HepG2 (cell line): ENCODE measurements at places on chromosomes 16 and 17. TPM values are rescaled to one million over a fixed set of nuclear protein-coding genes. Genes with fewer than 3 reads are reported as not detected.

- no peak overlapping the region for H3K27ac ChIP-seq
- peaks cover 25% of the 10 kb centered on the region for H3K4me1 ChIP-seq
- H3K27me3 ChIP-seq, result no peaks in the 10 kb centered on the region
Measured at GRCh38 chr16:30846649-30847402, 47.1 kb downstream of the BCL7C start.

- no peak for DNase-seq
- no peak overlapping the region; the same call in 1 of the 2 replicates for H3K4me3 ChIP-seq
- H3K27ac ChIP-seq, result no peak overlapping the region
- H3K4me1 ChIP-seq, result peaks cover 68% of the 10 kb centered on the region
- no peaks in the 10 kb centered on the region for H3K36me3 ChIP-seq
Measured at GRCh38 chr17:73362697-73363096, 50.9 kb upstream of the CDC42EP4 start.

DNA sequence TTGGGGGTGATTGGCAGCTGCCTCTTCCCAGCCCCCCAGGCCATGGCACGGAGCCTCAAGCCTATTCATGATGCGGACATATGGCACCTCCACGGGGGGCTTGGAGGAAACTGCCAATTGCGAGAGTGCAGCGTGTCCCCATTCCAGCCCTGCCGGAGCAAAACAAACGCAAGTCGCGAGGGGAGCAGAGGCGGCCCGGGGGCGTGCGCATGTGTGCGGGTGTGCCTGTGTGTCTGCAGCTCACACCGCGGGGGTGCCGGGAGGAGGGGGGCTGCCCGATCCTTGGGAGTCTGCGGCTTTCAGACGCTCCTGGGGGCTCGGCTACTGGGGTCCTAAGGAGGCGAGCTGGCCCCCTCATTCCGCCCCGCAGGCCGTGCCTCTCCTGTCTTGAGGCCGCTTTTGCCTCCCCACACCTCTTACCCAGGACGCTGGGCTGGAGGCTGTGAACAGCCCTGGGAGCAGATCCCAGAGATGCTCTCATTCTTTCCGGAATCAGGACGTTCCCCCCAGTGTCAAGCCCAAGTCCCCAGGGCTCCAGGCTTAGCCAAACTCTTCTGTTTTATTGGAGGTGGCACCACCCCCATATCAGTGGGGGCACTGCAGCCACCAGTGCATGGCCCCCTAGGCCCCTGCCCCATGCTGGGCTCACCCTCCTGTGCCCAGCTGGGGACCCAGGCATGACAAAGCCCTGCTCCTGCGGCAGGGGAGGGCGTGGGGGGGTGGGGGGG is 29.1 kb downstream of the ENDOV start:
- peaks cover 13% of the 10 kb centered on the region for H3K4me1 ChIP-seq
- no peaks in the 10 kb centered on the region for H3K36me3 ChIP-seq
- DNase-seq, result no peak

DNA sequence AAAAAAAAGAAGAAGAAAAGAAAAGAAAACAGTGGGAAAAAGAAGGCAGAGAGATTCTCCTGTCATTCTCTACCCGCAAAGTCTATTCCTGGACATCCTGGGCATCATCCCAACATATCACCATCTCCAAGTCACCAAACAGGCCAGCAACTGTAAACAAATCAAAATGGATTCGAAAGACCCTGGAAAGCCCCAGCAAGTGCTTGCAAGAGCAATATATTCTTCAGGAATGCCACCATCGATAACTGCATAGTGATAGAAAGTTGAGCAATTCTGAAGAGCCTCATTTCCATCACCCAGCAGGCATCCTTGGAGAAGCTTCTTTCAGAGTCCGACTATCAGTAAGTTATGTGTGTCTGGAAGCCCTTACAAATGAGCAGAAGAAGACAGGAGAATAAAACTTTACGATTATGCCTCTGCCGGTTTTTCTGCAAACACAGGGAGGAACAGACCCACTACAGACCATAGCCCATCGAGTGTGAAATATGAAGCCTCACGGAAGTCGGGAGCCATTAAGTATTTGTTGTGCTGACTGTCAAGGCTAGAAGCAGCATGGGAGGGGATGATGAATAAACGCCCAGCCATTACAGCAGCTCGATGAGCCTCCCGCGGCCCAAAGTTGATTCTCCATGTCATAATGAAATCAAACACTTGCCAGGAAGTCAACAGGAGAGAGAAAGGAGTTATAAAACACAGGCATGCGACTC is 64.5 kb upstream of the SEC14L1 start:
- H3K27ac ChIP-seq, result no peak overlapping the region
- no peaks in the 10 kb centered on the region for H3K4me1 ChIP-seq
- no peaks in the 10 kb centered on the region for H3K36me3 ChIP-seq
- no peak for DNase-seq

DNA sequence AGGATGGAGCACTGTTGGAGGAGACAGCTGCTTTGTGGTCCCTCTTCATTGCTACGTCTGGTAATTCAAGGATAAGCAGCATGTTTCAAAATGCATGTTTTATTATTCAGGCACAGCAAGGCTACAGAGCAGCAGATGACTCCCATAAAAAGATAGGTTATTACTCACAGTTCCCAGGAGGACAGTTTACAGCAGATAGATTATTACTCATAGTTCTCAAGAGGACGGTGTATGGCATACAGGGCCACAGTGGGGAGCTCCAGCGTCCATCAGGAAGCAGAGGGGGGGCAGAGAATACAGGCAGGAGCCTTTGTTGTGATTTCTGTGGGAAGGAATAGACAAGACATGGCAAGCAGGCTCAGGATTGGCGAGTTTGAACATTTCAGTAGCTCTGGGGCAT is 72.9 kb downstream of the DNAH9 start:
- no peak overlapping the region for H3K27ac ChIP-seq
- no peaks in the 10 kb centered on the region for H3K36me3 ChIP-seq
- no peaks in the 10 kb centered on the region for H3K4me1 ChIP-seq
- DNase-seq, result no peak

DNA sequence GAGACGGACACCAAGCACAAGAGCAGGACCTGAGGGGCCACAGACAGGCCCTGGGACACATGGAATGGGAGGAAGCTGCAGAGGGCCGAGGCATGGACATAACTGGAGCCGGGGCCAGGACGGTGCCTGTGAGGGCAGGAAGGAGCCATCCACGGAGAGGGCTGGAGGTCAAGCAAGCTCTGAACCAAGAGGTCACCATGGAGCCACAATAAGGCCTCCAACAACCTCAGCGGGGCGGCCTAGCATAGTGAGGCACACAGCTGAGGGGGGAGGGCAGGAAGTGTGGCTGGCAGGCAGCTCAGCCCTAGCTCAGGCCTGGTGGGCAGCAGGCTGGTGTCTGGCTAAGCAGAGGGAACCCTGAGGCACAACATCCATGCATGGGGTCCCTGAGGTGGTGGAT is 4.4 kb downstream of the MCRIP1 start:
- H3K4me3 ChIP-seq, result no peak overlapping the region
- peaks cover 34% of the 10 kb centered on the region for H3K4me1 ChIP-seq
- H3K36me3 ChIP-seq, result no peaks in the 10 kb centered on the region

- H3K27me3 ChIP-seq, result no peaks in the 10 kb centered on the region; the same call in 1 of the 2 replicates
- H3K36me3 ChIP-seq, result no peaks in the 10 kb centered on the region
- no peak for DNase-seq
- H3K4me1 ChIP-seq, result no peaks in the 10 kb centered on the region
Measured at GRCh38 chr17:74096456-74096855, 107.0 kb upstream of the RPL38 start.

- H3K4me3 ChIP-seq, result peak overlapping the region; percentile 50; the same call in 1 of the 2 replicates
- peaks cover 9% of the 10 kb centered on the region for H3K27me3 ChIP-seq
- no peaks in the 10 kb centered on the region for H3K36me3 ChIP-seq
- H3K4me1 ChIP-seq, result peaks cover 28% of the 10 kb centered on the region
Measured at GRCh38 chr16:79599837-79600637, 500 bp downstream of the MAF start.

DNA sequence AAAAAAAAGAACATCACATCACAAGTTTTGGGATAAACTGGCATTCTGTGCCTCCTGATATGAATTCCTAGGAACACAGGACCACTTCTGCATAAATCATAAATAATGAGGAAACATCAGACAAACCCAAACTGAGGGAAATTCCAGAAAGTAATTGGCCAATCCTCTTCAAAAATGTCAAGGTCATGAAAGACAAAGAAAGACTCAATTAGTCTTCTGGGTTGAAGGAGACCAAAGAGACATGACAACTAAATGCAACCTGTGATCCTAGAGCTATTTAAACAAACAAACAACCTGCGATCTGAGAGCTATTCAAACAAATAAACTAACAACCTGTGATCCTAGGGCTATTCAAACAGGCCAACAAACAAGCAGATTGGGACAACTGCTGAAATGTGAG is 144.3 kb downstream of the VPS53 start:
- DNase-seq, result peak; percentile 56
- H3K27ac ChIP-seq, result peak overlapping the region; percentile 46
- peaks cover 10% of the 10 kb centered on the region for H3K4me1 ChIP-seq
- no peak overlapping the region for H3K4me3 ChIP-seq

DNA sequence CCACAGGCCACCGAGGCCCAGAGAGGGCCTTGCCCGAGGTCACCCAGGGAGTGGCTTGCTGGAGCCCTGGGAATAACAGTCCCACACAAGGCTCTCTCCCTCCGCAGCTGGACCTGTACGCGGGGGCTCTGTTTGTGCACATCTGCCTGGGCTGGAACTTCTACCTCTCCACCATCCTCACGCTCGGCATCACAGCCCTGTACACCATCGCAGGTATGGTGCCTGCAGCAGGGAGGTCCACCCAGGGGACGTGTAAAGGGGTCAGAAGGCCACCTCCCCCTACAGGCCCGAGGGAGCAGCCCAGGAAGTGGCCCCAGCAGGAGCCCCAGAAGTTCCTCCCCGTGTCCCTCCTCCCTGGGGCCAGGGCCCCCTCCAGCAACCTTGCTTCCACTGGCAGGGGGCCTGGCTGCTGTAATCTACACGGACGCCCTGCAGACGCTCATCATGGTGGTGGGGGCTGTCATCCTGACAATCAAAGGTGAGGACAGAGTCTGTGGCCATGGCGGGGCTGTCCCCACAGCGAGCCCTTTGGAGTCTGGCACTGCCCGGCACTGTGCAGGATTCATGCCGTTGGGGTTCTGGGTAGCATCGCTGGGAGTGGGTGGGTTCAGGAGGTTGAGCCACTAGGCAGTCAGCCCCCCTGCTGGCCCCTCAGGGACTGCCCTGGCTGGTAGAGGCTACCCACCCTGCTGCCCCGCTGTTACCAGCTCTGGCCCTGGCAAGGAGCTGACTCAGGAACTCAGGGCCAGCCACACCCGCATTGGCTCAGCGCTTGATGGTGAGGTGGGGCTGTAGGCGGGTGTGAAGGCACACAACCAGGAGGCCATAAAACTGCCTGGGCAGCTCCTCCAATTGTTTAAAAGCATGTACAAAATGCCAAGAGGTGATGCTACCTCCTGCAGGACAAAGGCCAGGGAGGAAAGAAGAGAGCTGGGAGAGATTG is 17.3 kb downstream of the SLC5A10 start:
- no peak overlapping the region for H3K27ac ChIP-seq
- H3K36me3 ChIP-seq, result peaks cover 36% of the 10 kb centered on the region
- DNase-seq, result no peak
- 0 out of 3 replicates have a peak, but pooled peaks cover 3% of the 10 kb centered on the region for H3K27me3 ChIP-seq

DNA sequence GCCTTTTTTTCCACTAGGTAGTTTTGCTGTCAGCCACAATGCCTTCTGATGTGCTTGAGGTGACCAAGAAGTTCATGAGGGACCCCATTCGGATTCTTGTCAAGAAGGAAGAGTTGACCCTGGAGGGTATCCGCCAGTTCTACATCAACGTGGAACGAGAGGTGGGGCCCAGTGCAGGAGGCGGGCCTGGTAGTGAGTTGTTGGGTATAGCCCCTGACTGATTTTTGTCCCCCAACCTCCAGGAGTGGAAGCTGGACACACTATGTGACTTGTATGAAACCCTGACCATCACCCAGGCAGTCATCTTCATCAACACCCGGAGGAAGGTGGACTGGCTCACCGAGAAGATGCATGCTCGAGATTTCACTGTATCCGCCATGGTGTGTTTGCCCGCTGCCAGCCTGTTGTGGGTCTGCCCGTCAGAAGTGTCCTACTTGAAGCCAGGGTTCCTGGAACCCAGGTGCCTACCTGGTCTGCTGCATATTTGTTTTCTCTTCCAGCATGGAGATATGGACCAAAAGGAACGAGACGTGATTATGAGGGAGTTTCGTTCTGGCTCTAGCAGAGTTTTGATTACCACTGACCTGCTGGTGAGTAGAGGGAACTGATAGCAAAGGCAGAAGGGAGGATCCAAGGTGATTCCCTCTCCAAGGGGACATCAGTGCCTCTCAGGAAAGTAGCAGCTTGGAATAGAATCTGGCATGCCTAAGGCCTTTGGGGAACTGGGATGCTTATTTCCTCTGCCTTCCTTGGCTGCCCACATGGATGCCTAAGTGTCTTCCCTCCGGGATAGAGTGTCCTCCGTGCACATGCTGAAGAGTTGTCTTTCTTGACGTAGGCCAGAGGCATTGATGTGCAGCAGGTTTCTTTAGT is 1.9 kb upstream of the CD68 start:
- DNase-seq, result no peak
- H3K4me3 ChIP-seq, result no peak overlapping the region
- peaks cover 77% of the 10 kb centered on the region for H3K4me1 ChIP-seq

GRCh38 chr16:84788920-84789391 is 30.8 kb upstream of the CRISPLD2 start:
- no peaks in the 10 kb centered on the region for H3K36me3 ChIP-seq
- H3K4me3 ChIP-seq, result no peak overlapping the region
- peaks cover 19% of the 10 kb centered on the region; the same call in 1 of the 2 replicates for H3K4me1 ChIP-seq
- no peaks in the 10 kb centered on the region for H3K27me3 ChIP-seq

GRCh38 chr17:81708739-81709185 is 3.3 kb upstream of the SLC25A10 start:
- no peak overlapping the region for H3K4me3 ChIP-seq
- no peak for DNase-seq
- H3K27me3 ChIP-seq, result no peaks in the 10 kb centered on the region
- H3K27ac ChIP-seq, result peak overlapping the region; percentile 8
- H3K4me1 ChIP-seq, result peaks cover 32% of the 10 kb centered on the region

- H3K36me3 ChIP-seq, result no peaks in the 10 kb centered on the region
- DNase-seq, result no peak
- no peaks in the 10 kb centered on the region for H3K27me3 ChIP-seq
- H3K4me1 ChIP-seq, result peaks cover 45% of the 10 kb centered on the region
- H3K4me3 ChIP-seq, result no peak overlapping the region
- no peak overlapping the region for H3K27ac ChIP-seq
Measured at GRCh38 chr16:54070789-54071343, 215.7 kb downstream of the IRX3 start.

Gene VPS35L
- 0.97 and 1.4 TPM in 2 replicates for total RNA-seq

Gene SOST
- not detected in 2 replicates for total RNA-seq

Gene CDK5R1
- total RNA-seq, result 2.5 and 3.9 TPM in 2 replicates

Gene CMTR2
- total RNA-seq, result 19.9 and 25.1 TPM in 2 replicates
